ENCODE measurements at places on chromosomes 7 and 10. TPM values are rescaled to one million over a fixed set of nuclear protein-coding genes. Genes with fewer than 3 reads are reported as not detected.

Gene ACBD7
- total RNA-seq: not detected

Gene PITX3
- total RNA-seq: not detected

GRCh38 chr7:111067251-111067650 lies 23.7 kb upstream of the LRRN3 start:
- no peak for DNase-seq

GRCh38 chr10:118708571-118708970 lies 46.2 kb downstream of the CACUL1 start:
- no peak for DNase-seq

DNA sequence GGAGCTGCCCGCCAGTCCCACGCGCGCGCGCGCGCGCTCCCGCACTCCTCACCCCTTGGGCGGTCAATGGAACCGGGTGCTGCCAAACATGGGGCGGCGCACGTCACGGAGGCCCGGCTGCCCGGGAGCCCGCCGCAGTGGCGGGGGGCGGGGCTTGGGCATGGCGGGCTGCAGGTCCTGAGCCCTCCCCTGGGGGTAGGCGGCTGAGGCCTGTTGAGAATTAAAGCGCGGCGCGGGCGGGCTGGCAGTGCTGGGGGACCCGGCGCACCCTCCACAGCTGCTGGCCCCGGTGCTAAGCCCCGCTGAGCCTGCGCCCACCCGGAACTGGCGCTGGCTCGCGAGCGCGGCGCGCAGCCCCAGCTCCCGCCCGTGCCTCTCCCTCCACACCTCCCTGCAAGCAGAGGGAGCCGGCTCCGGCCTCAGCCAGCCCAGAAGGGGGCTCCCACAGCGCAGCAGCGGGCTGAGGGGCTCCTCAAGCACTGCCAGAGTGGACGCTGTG lies 634.2 kb downstream of the ANKRD7 start:
- DNase-seq: no peak

- peak; percentile 75 for DNase-seq
Measured at GRCh38 chr7:132380059-132380458, 196.2 kb downstream of the PLXNA4 start.

Gene ASZ1
- total RNA-seq: not detected

DNA sequence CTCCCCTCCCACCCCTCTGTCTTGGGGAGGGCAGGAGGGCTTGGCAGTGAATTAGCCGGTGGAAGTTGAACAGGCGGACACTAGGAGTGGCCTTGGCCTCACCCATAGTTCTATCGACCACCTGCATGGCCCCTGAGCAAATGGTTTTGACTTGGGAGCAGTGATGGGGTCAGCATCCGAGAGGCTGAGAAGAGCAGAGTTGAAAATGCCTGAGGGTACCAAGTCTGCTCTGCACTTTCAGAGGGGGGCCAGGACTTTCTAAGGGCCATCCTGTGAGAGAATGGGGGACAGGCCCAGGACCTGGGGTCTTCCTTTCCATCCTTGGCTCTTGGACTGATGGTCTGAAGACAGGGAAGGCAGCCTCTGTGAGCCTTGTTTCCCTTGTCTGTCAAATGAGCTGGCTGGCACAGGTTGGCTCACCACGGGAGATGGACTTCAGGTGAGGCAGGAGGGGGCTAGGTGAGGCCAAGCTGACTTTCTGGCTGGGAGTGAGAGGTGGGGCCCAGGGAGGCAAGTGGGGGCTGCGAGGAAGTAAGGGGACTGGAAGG lies 29.4 kb downstream of the CDH23 start:
- no peak for DNase-seq

DNA sequence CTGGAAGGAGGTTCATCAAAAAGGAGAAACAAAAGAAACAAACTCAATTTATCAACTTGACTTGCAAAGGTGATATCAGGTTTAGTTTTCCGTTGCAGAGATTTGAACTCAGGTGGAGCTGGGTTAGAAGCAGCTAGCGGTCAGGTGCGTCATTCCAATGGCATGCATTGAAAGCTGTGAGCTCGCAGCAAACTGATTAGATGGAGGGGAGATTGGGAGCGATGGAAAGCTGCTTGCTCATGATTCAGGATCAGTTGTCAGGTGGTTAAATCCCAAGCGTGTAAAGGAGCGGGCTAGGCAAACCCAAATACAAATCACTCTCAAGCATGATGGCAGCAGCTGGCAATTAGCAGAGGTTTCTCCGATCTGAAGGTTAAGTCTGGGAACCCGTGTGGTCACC lies 49.3 kb upstream of the AFAP1L2 start:
- DNase-seq: no peak

Gene JAKMIP3
- total RNA-seq: 1.1 TPM

DNA sequence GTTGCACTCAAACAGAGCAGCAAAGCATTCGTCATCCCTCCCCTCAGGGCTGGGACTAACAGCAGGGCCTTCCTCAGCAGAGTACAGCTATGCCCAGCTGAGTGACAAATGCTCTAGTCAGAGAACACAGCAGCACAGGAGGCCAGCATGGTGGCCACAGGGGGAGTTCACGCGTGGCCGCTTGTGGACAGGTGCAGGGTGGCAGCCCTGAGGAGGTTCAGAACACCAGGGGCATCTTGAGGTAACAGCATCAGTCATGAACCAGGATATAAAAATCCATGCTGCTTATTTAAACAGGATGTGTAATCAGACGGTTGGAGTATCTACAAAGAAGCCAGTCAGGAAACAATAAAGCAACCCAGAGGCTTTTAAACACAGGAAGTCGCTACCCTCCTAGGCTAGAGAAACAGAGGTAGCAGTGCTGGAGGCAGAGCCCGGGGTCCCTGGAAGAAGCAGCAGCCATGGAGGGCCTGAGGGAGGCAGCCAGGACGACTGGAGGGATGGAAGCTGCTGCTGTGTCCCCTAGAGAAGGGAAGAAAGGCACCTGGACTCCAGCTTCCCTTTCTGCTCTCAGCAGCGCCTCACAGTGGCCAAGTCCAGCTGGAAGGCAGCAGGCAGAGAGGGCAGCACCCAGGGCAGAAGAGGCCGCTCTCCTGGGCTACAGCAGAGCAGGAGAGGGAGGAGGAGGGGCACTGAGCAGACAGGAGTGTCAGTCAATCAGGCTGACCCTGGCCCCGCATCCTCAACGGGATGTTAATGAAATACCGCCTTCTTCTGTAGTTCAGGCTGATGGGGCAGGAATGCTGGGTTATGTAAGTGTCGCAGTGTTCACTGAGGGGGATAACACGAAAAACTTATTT lies 70.8 kb upstream of the UCN3 start:
- DNase-seq: peak; percentile 67

DNA sequence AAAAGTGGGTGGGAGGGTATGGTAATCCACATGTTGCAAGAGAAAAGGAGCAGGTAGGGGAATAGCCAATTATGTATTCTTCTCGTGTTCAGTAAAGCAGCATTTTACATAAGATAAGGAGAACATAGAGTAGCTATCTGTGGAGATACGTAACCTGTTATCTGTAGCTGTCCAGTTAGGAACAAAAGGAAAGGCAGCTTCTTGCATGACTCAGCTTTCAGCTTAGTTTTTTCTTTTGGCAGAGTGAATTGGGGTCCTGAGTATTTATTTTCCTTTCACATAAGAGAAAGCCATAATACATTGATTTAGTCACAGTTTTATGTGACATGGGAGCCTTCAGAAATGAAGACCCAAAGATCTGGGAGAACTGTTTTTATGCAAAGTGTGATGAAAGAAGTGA lies 116.7 kb upstream of the IMMP2L start:
- DNase-seq: no peak

DNA sequence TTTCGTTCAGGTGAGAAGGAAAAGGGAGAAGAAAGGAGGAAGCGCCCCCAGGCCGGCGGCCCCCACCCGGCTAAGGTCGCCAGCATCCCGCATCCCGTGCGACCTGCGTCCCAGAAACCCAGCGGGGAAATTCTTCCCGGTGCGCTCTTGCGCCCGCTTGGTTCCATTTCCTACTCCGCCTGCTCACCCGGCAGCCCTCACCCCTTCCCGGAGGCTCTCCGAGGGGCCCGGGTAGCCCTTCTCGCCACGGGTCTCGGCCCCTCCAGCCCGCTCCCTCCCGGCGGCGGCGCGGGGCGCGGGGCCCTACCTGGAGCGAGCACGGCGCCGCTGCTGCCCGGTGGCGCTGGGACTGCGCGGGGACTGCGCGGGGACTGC lies at the start of gene PRKCQ:
PRKCQ (minus strand) TSS at position 373 of the 375 bp plus-strand sequence. CDS start 65,141 bp downstream, outside the sequence.
- no peak for DNase-seq

GRCh38 chr7:98664882-98665281 lies 47.8 kb downstream of the NPTX2 start:
- DNase-seq: no peak

Gene HTR5A
- total RNA-seq: not detected

DNA sequence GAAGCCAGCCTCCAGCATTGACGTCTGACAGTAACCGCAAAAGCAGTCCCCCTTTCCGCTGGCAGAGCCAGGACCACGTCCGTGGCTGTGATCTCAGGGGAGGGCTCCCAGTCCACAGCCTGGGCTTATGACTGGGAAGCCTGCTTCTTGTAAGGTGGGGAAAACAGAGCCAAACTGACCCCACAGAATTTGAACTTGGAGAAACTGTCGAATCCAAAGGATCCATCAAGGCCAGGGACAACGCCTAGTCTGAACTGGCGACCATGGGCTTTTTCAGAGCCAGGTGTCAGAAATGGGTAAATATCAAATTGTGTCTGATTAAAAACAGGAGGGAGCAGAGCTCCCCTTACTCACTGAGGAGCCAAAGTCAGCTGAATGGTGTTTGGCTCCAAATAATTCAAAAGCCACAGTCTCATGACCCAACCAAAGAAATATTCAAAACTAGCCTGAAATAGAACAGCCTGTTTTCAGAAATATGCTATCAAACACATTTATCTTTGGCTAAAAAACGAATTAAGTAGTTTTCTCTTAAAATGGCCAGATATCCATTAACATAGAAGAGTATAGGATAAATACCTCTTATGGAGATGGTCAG lies 751.4 kb upstream of the GALNT17 start:
- DNase-seq: peak; percentile 67

DNA sequence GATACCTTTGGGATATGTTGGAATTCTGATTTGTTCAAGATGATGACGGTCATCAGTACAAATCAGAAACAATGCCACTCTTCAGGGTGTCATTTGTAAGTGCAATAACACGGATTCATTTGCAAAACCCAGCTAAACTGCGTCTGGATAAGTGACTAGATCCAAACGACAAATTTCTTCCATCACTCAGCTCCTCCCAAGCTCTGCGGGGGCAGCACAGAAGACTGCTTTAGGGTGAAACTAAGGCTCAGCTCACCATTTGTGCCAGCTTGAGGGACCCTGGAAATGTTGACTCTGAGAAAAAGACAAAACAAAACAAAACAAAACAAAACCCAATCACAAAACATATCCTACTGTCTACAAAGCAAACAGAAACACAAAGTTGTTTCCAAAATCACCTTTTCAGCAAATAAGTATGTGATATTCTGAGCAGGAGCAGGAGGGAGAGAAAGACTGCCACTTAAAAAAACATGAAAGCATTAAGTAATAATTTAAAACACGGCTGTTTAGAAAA lies 8.0 kb downstream of the EVX1 start:
- DNase-seq: no peak

- DNase-seq: no peak
Measured at GRCh38 chr10:87575851-87576250, 71.2 kb downstream of the MINPP1 start.

Gene ANKRD26
- 8.1 TPM for total RNA-seq

Gene GPR15LG
- total RNA-seq: not detected

Gene SLC18A2
- total RNA-seq: 0.47 TPM

GRCh38 chr7:44530990-44531389 lies 10.1 kb downstream of the NPC1L1 start:
- DNase-seq: no peak

GRCh38 chr7:69893906-69894305 lies 295.6 kb downstream of the AUTS2 start:
- no peak for DNase-seq

- no peak for DNase-seq
Measured at GRCh38 chr10:18195060-18195799, 55.0 kb downstream of the CACNB2 start.

DNA sequence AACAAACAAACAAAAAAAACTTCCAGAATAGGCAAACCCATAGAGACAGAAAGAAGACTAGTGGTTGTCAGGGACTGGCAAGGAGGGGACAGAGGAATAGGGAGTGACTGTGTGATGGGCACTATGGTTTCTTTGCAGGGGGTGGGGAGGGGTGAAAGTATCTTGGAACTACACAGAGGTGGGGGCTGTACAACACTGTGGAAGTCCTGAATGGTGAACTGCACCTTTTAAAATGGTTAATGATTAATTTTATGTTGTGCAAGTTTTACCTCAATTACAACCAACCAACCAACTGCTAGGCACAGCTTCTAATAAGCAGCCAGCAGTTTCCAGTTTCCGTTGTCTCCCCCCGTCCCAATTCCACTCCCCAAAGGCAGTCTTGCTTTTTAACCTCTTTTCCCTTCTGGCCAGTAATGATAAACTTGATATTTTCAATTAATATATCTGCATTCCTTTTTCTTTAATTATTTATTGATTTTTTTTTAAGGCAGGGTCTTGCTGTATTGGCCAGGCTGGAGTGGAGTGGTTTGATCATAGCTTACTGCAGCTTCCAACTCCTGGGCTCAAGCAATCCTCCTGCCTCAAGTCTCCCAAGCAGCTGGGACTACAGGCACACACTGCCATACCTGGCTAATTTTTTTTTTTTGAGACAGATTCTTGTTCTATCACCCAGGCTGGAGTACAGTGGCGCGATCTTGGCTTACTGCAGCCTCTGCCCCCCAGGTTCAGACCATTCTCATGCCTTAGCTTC lies 46.8 kb downstream of the HIP1 start:
- DNase-seq: no peak

DNA sequence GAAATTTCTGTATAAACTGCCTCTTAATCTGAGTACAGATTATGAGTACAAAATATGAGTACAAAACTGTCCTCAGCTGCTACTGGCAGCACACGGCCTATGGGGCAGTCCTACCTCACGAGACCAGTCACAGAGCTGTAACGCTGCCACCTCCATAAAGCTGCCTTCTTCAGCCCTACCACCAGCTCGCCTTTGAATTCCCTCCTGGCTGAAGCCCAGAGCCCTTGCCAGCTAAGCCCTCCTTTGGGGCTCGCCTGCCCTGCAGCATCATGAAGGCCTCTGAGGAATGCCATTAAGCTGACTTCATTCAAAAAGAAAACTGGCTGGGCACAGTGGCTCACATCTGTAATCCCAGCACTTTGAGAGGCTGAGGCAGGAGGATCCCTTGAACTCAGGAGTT lies 180.0 kb upstream of the SH2B2 start:
- DNase-seq: no peak

GRCh38 chr7:41013117-41013516 lies 689.8 kb downstream of the INHBA start:
- DNase-seq: no peak

DNA sequence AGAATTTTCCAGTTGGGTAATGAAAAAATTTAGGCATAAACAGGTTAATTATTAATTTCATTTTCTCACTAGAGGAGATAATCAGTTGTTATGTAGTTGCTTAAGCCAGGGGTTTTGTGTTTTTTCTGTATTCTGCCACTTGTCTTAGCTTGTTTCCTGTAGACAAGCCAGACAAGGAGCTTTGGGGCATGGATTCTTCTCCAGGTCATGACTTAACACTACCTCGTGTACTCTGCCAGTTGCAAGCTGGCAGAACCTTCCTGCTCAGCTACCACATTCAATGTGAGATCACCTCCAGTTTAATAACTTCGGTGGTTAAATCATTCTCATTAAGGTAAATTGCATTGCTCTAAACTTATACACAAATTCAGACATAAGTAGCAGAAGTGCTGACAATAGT lies 1.8 kb downstream of the CCM2 start:
- DNase-seq: no peak

Data from left cardiac atrium (tissue), 4 donors.